T-helper 2 cell (primary cell): ENCODE measurements at places on chromosomes 5 and 9.

- DNase-seq: no peak
Measured at GRCh38 chr9:6869081-6869948, 111.5 kb downstream of the KDM4C start.

GRCh38 chr5:78690253-78690972, 41.8 kb upstream of the LHFPL2 start:
- no peak for DNase-seq

- no peak for DNase-seq
Measured at GRCh38 chr9:100064872-100065581, 33.8 kb downstream of the ERP44 start.

GRCh38 chr5:106262395-106262794, 1408.3 kb downstream of the EFNA5 start:
- no peak for DNase-seq
